ENCODE measurements at places on chromosomes 2 and 18. TPM values are rescaled to one million over a fixed set of nuclear protein-coding genes. Genes with fewer than 3 reads are reported as not detected.
A peak's percentile ranks its signal among the peaks of the same experiment; 100 is the strongest.

GRCh38 chr2:221412978-221413377 lies 159.1 kb downstream of the EPHA4 start:
- no peak for DNase-seq

Gene DSG4
- total RNA-seq = not detected

Gene DIPK1C
- 17.3 TPM for total RNA-seq

GRCh38 chr2:117232305-117232704 lies 582.2 kb upstream of the DDX18 start:
- DNase-seq = no peak

DNA sequence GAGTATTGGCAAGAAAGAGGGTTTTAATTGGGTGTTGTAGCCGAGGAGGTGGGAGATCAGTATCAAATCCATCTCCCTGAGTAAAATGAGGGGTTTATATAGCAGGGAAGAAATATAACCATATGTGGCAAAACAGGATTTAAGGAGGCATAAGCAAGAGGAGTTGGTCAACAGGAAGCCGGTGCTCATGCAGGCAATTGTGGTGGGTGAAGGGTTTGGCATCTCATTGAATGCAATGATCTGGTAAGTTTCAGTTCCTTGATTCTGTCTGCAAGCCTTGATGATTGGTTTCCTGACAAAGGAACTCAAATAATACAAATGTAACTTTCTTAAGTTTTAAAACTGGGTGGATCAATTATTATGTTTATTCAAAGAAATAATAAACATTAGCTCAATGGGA lies 564.4 kb upstream of the LINC00305 start:
- DNase-seq = no peak

- no peak for DNase-seq
Measured at GRCh38 chr2:174025271-174026121, 60.3 kb upstream of the SP3 start.

Gene TFPI
- total RNA-seq = 15.3 TPM

GRCh38 chr2:72965770-72966450 lies 48.6 kb downstream of the EMX1 start:
- no peak for DNase-seq

Gene CNDP1
- 0.51 TPM for total RNA-seq

GRCh38 chr2:18940184-18940583 lies 350.8 kb upstream of the NT5C1B start:
- no peak for DNase-seq

- DNase-seq = peak; percentile 38
Measured at GRCh38 chr18:596288-596881, 403 bp upstream of the CLUL1 start.

DNA sequence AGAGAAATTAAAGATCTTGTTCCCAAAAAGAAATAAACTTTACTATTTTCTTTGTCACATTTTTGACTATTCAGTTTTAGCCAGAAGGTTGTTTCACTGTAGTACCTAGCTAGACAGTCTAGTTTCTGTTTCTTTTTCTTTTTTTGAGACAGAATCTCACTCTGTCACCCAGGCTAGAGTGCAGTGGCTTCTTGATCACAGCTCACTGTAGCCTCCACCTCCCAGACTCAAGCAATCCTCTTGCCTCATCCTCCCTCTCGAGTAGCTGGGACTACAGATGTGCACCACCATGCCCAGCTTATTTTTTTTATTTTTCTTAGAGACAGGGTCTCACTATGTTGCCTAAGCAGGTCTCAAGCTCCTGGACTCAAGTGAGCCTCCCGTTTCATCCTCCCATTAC lies 2.2 kb downstream of the RBM45 start:
- DNase-seq = no peak

Gene ALPI
- total RNA-seq = not detected

DNA sequence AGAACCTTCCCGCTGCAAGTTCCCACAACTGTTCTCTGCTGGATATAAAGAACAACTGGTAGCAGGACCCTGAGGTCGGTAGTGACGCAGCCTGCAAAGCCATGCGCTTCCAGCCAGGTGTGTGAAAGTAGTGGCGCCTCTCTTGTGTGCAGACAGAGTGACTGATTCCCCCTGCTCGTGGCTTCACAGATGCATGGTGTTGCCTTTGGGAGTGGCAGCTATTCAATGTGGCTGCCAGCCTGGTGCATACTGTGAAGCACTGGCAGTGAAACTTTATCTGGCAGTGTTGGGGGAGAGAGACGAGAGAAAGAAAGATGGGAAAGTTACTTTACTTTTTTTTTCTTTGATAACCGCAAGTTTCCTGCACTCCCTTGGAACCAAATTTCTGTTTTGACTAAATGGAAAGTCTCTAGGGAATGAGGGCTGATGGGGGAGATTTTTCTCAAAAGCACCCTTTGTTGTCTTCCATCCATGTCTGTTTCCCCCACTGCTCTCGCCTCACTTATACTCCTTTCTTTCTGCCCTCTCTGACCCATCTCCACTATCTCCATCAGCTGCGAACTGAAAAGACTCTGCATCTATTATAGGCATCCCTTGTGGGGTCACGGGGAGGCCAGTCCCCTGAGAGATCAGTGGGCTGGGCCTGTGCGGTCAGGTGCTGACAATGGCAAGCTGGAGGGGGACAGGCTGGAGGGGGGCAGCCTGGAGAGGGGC lies 90.0 kb upstream of the TNP1 start:
- peak; percentile 46 for DNase-seq

- DNase-seq = no peak
Measured at GRCh38 chr2:37654419-37654818, 17.0 kb downstream of the CDC42EP3 start.

DNA sequence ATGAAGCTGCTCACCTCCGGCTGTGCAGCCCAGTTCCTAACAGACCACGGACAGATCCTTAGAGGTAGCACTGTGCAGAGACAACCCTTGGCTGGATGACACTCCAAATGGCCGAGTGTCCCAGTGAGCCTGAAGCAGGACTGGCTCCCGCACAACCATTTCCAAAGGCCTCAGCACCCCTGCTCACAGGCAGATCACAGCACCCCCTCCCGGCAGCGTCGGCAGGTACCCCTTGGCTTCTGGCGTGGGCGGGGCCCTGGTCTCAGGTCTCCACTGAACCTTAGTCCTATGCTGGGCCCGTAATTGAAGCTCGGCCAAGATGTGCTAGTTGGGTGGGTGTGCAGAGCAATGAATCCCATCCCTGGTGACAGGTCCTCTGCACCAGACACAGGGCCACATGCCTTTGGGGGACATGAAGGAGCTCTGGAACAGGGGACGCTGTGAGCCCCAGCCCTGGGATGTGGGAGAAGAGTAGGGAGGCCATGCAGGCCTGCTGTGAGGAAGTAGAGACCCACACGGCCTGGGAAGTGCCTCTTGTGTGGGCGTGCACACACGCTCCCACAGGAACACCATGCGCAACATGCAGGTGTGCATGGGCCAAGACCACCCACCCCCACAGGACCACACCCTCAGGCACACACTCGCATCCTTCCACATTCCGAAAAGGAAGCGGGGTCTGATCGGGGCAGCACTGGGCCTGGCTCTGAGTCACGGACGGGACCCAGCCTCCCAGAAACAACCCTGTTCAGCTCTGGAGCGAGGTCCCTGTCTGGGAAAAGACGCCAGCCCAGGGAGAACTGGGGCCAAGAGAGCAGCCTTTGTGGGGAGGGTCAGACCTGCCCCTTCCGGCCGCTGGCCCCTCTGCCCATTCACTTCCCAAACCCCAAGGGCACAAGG lies 2.8 kb downstream of the DUSP2 start:
- no peak for DNase-seq

DNA sequence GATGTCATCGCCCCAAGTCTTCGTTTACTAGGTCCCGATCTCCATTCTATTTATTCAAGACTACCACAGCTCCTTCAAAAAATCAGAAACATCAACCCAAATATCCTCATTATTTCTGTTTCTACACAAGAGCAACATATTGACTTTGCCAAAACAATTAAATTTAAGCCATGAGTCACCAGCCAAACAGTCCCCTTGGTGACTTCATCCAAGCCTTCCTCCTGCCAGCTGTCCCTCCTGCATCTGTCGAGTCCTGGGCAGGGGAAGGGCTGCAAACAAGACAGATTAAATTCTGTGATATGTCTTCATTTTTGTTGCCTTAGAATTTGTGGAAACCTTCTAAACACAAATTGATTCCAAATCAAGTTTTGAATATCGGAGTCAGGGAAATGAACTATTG lies 110.3 kb downstream of the SP3 start:
- no peak for DNase-seq

DNA sequence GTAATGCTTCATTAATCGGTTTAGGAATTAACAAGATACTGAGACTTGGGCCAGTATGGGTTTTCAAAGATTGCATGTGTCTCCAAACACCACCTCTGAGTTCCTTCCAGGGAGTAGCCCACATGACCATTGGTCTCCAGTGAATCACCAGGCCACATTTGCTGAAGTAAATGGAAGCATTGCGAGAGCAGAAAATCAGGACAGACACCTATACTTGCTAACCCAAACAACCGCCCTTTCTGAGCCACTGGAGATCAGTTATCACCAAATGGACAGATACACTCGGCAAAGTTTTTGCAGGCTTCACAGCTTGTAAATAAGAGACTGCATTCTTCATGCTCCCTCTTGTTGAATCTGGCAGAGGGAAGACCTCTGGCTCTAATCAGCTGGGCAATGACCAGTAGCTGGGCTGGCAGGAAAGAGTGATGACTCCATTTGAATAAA lies 40.9 kb downstream of the GATA6 start:
- no peak for DNase-seq

Gene CSRNP3
- total RNA-seq = 0.32 TPM

Gene LIMS3
- total RNA-seq = not detected

Gene FIGN
- 2.3 TPM for total RNA-seq

DNA sequence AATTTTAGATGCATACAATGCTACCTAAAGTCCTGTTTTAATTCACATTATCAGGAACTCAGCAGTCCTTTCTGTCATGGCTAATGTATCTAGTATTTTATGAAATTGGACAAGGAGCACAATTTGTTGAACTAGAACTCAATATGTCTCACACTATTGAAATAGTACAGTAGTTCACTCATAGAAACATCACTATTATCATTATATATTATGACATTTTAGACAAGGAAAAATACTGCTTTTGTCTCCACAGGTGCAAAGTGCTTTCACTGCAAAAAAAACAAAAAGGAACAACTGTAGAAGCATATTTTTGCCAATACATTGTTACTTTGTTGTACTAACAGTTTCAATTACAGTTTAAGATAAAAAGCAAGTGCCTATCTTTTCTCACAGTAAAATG lies 419.2 kb upstream of the CDH19 start:
- no peak for DNase-seq

Gene ATP6V1B1
- total RNA-seq = 2.5 TPM

- DNase-seq = no peak
Measured at GRCh38 chr18:36308711-36309435, 11.4 kb downstream of the FHOD3 start.

- DNase-seq = no peak
Measured at GRCh38 chr18:63040788-63041410, 278.7 kb downstream of the BCL2 start.

DNA sequence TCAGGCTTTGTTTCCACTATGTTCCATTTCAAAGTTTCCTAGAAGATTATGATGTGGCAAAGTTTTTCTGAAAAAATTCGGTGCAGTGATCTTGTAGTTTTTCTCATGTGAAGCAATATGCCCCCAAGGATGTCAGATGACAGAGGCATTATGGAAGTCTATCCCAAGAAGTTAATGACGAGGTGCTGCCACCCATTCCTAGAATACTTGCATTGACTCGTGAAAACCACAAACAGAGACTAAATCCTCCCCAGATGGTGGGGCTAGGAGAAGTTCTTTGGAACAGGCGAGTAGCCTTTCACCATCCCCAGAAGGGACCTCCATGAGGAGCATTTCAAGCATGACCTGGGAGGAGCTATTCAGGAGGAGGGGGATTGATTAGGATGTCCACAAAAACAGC lies 40.2 kb upstream of the COPS8 start:
- no peak for DNase-seq

DNA sequence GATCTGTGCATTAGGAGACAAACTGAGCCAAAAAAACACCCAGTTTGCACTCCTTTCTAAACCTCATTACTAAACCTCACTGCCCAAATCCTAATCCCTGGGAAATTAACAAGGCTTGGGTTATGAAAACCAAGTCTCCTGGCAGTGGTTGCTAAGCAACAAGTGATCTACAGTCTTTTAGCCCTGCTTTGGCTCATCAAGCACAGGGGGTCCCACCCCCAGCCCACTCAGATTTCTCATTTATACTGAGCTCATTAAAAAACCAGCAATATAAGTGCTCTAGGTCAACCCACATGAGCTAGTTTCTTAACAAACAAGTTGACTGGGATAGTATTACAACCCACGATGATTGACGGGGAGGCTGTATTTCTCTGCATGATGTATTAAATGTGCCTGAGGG lies 18.4 kb downstream of the DNER start:
- no peak for DNase-seq

DNA sequence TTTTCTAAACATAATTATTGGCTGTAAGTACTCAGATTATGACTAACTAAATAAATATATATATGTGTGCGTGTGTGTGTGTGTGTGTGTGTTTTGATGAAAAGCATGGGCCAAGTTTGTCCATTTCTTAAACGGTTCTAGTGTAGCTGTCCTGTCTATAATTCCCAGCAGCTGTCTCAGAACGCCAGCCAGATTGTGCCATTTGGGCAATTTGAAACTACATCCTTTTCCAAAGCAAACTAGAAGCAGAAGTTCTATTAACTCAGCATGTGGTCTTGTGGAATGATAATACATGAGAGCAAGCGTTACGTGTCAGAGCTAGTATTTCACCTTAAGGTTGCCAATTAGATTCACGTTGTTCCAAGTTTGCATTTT lies 1.7 kb downstream of the ARHGAP28 start:
- no peak for DNase-seq

DNA sequence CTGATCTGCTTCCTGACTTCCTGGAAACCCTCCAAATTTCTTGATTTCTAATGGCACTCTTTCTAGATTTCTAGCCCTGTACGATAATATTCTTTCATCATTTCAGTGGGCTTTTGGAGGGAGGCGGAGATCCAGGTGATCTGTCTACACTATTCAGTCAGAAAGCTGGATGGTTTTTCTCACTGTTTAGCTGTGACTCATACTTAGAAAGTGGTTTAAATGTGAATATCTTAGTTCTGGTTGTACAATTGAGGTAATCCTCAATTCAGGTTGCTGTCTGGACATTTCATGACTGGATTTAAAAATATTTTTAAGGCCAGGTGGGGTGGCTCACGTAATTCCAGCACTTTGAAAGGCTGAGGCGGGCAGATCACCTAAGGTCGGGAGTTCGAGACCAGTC lies 20.8 kb downstream of the SEH1L start:
- no peak for DNase-seq

Gene GAREM1
- total RNA-seq = 6.9 TPM

Gene ZBTB7C
- 0.16 TPM for total RNA-seq

Gene ELOA2
- total RNA-seq = not detected

DNA sequence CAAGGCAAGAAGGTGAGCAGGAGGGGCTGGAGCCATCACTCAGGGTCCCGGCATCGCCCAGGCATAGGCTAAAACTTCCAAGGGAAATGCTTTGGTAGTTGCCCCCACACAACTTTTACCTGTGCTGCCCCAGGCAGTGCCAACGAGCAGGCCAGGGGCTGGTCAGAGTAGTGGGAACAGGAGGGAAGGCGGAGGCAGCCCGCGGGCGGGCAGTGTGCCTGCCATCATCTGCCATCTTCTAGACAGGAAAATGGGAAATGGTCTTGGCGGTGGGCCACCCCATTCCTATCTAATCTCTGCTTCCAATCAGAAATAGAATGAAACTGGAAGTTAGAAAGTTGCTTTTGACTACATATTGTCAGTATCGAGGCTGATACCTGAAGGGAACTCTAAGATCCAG lies 26.0 kb upstream of the LYPD6B start:
- no peak for DNase-seq

Measured in SK-MEL-5 (cell line).